NCI-H187 treated with DMSO at 0.1 percent for 48 hours (cell line): ENCODE measurements at places on chromosomes 2 and 18.

DNA sequence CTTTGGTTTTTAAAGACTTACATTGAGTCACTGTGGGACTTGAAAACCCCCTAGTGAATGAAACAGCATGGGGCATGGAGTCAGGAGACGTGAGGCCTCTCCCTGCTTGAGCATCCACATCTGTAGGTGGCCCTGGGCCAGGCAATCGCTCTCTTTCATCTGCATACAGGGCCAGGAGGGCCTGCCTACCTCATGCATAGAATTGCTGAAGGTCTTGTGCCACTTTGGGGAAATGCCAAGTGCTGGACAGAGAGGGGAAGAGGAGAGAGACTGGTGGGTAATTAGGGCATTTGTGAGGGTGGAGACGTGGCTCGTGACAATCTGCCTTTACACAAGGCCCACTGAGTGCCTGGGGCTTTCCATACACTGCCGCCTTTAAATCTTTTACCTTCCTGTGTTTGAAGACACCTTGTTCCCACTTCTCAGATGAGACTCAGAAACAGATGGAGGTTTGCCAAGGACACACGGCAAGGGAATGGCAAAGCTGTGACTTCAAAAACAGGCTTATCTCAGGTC, 322.2 kb upstream of the HS6ST1 start:
- DNase-seq = no peak

- peak; percentile 37 for DNase-seq
Observed at GRCh38 chr2:10166676-10167292, 44.2 kb downstream of the RRM2 start.

DNA sequence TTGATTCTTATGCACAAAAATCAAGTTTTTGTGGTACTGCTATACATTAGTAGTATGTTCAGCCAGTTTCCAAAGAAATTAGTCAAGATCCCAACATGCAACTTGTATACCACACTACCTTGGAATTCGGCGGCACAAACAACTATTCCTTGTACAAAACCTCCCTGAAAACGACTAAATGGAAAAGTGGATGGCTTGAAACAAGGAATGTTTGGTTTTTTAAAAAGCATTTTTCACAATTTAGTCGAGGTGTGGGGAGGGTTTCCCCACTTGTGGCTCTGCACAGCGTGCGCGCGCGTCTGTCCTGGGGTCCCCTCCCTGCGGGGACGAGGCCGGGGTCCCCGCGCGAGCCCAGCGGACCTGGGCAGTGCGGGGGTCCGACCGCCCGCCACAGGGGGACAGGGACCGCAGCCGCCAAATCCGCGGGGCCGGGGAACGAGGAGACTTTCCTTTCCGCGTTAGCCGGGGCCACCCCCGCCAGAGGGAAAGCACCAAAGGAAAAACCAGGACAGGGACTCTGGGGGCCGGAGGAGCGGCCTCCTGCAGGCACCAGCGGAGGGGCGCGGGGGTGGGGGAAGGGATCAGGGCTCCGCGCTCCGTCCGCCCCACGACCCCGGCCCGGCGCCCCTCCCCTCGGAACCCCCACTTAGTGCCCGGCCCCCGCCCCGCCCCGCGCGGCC, 534 bp upstream of the SOCS6 start:
- no peak for DNase-seq

GRCh38 chr2:88737385-88737784, 45.9 kb downstream of the RPIA start:
- no peak for DNase-seq

GRCh38 chr2:23867449-23867848, 59.5 kb downstream of the ATAD2B start:
- no peak for DNase-seq

DNA sequence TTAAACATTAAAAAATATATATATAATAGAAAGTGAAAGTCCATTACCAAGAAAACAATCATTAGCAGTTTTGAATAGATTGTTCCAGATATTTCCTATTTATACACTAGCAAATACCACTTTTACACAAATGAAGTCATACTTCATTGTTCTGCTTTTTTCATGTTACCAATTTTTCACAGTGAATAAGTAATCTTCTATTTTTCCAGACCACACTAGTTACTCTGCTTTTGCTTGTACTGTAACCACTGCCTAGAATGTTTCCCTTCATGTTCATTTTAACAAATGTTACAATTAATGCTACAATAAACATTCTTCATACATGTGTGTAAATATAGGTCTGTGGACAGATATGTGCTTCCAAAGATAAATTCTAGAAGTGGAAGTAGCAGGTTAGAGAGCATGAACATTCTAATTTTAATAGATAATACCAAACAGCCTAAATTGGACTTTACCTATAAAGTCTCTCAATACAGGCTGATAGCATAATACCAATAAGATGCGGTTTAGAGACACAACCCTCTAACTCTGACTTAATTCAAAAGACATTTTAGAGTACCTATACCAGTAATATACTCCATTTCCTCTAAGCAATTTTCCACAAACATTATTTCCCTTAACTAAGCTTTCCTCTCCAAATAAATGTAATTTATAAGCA, 17.0 kb downstream of the ITSN2 start:
- no peak for DNase-seq

- DNase-seq = no peak
Observed at GRCh38 chr2:7621018-7621814, 704.0 kb downstream of the RNF144A start.

- no peak for DNase-seq
Observed at GRCh38 chr2:96895032-96895745, 25.3 kb upstream of the SEMA4C start.

- DNase-seq = no peak
Observed at GRCh38 chr2:220891405-220891804, 680.7 kb downstream of the EPHA4 start.

- DNase-seq = no peak
Observed at GRCh38 chr2:38171208-38171855, 95.4 kb upstream of the CYP1B1 start.
